Ovary (tissue), 10 donors: ENCODE measurements at places on chromosomes 5 and 9. TPM values are rescaled to one million over a fixed set of nuclear protein-coding genes. Genes with fewer than 3 reads are reported as not detected.

DNA sequence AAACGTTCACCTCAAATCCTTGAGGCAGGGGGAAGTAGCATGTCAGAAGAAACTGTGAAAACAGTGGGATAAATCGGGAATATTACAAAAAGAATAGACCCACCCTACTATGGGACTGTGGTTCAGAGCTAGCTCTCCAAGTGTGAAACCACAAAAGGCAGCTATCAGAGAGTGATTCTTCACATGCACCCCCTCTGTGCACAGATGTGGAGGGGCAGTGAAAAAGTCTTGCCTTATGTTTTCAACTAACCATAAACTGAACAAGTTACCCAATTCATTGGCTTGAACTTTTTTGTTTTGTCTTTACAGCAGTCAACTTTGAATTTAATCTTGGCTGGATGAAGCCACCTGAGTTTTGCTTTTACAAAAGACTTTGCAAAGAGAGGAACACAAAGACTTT, 98.8 kb upstream of the NR4A3 start:
- H3K36me3 ChIP-seq, result no peaks in the 10 kb centered on the region
- H3K4me1 ChIP-seq, result no peaks in the 10 kb centered on the region
- no peak overlapping the region for H3K4me3 ChIP-seq
- H3K27ac ChIP-seq, result no peak overlapping the region

The OSMR gene
- 65.2 TPM for total RNA-seq

The ENTR1 gene
- 34.1 TPM for total RNA-seq

GRCh38 chr5:14588145-14588544, 6.6 kb downstream of the OTULINL start:
- no peaks in the 10 kb centered on the region for H3K36me3 ChIP-seq
- no peaks in the 10 kb centered on the region for H3K4me1 ChIP-seq
- no peak overlapping the region for H3K27ac ChIP-seq
- H3K27me3 ChIP-seq, result no peaks in the 10 kb centered on the region
- no peak overlapping the region for H3K4me3 ChIP-seq

The HTR4 gene
- total RNA-seq, result 0.32 TPM

GRCh38 chr5:135995976-135996375, 32.8 kb upstream of the TGFBI start:
- no peak overlapping the region for H3K4me3 ChIP-seq
- DNase-seq, result no peak
- H3K27me3 ChIP-seq, result no peaks in the 10 kb centered on the region
- H3K36me3 ChIP-seq, result no peaks in the 10 kb centered on the region
- no peak overlapping the region for H3K27ac ChIP-seq

The CCL27 gene
- 0.72 TPM for total RNA-seq

The CDX1 gene
- 0.92 TPM for total RNA-seq

The EIF4E1B gene
- total RNA-seq, result not detected

DNA sequence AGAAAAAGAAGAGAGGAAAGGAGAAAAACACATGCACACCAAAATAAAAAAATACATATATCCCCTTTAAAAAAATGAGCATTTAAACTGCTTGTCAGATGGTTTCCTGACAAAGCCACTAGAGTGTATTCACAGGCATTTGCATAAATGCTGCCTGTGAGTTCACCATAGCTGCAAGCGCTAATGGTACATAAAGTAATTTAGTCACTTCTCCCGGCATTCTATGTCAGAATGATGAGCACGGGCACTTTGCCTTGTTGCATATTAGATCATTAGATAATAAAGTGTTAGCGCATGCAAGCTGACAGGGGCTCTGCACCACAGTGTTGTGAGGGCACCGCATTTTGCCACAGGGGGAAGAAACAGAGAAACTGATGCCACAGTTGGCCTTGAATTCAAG, 280.6 kb downstream of the EBF1 start:
- DNase-seq, result no peak
- peaks cover 1% of the 10 kb centered on the region for H3K4me1 ChIP-seq
- H3K36me3 ChIP-seq, result no peaks in the 10 kb centered on the region
- H3K27ac ChIP-seq, result no peak overlapping the region
- H3K4me3 ChIP-seq, result no peak overlapping the region

DNA sequence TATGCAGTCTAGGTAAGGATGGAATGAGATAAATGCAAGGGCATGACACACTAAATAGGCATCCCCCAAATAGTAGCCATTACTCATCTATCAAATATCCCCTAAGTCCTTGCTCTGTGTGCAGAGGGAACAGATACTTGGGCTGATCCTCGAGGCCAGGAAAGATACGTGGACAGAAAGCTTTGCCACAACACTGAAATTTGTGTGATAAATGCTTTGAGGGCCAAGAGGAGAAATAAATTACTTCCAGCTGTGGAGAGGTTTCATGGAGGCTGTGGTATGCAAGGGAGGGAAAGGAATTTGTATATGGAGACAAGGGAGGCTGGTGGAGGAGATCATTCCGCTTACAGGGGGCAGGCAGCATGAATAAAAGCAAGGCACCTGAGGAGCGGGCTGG, 18.5 kb downstream of the ATOX1 start:
- H3K4me1 ChIP-seq, result peaks cover 14% of the 10 kb centered on the region
- H3K36me3 ChIP-seq, result no peaks in the 10 kb centered on the region
- no peak for DNase-seq
- H3K27me3 ChIP-seq, result no peaks in the 10 kb centered on the region
- H3K27ac ChIP-seq, result peak overlapping the region; percentile 50

DNA sequence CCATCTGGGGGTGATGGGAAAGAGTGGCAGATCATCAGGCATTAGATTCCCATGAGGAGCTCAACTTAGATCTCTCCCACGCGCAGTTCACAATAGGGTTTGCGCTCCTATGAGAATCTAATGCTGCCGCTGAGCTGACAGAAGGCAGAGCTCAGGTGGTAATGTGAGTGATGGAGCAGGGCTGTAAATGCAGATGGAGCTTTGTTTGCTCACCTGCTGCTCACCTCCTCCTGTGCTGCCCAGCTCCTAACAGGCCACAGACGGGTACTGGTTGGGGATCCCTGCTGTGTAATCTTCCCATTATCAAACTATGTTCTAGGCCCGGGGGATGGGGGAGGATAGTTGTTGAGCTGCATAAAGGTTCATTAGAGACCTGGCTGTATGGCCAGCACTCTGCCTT, 58.4 kb downstream of the UGCG start:
- H3K4me1 ChIP-seq, result peaks cover 2% of the 10 kb centered on the region
- DNase-seq, result no peak
- no peaks in the 10 kb centered on the region for H3K27me3 ChIP-seq
- no peak overlapping the region for H3K27ac ChIP-seq
- H3K36me3 ChIP-seq, result no peaks in the 10 kb centered on the region

The FGF18 gene
- 0.79 TPM for total RNA-seq

- no peaks in the 10 kb centered on the region for H3K36me3 ChIP-seq
- H3K4me1 ChIP-seq, result peaks cover 3% of the 10 kb centered on the region
- no peaks in the 10 kb centered on the region for H3K27me3 ChIP-seq
- peak overlapping the region; percentile 62 for H3K27ac ChIP-seq
These were observed 1.6 kb upstream of the ZNF608 start for GRCh38 chr5:124747791-124748686.

- no peak overlapping the region for H3K27ac ChIP-seq
- no peak for DNase-seq
- no peak overlapping the region for H3K4me3 ChIP-seq
- no peaks in the 10 kb centered on the region for H3K4me1 ChIP-seq
These were observed 213.4 kb upstream of the ADAMTSL1 start for GRCh38 chr9:18260521-18260920.

DNA sequence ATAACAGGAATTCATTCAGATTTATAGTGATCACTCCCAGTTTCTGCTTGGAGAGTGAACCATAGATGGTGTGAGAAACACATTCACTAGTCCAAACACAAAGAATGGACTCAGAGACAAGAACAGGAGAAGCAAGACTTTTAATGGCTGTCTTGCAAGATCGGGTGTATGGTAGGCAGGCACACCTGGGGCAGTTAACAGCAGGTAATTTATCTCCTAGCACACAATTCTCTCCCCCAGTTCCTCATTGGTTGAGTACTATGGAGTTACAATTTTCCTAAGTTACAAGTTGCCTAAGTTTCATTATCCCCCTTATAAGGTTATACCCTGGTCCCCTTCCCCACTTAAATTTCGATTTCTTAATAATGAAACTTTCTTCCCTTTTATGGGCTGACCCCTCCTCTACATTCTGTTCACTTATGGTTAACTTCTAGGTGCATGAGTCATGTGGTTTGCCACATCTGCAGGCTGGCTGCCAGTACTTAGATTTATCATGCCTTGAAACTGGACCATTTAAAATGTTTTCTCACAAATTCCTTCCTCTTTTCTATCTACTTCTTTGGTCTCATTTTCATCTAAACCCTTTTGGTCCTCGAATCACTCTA, 623.3 kb downstream of the HINT1 start:
- H3K27me3 ChIP-seq, result no peaks in the 10 kb centered on the region
- no peak for DNase-seq
- no peak overlapping the region for H3K4me3 ChIP-seq

DNA sequence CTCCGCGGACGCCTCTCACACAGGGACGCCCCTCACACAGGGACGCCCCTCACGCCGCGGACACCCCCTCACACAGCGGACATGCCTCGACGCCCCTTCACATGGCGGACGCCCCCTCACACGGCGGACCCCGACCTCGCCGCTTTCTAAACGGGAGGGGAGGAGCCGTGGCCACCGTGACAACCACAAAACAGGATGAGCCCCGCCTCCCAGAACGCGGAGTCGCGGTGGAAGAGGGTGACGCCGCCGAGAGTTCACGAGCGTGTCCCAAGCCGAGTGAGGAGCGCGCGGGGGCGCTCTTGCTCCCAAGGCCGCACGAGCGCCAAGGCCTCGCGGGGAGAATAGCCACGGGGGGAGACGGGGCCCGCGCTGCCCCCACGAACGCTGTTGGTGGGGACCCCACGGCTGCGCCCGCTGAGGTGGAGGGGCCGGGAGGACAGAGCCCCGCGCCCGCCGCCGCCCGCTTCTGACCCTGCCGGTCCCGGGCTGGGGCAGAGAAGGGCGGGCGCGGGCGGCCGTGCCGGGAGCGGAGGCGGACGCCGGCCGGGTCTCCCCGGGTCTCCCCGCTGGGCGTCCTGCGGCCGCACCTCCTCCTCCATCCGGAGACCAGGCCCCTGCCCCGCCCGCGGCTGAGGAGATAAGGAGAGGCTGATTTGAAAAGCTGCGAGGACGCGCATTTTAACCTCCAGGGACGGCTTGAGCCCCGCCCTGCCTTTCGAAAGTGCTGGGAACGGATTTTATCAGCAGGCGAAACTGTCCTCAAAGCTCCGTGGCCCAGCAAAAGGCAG, 3.9 kb upstream of the NKD2 start:
- H3K4me3 ChIP-seq, result peak overlapping the region; percentile 39
- no peaks in the 10 kb centered on the region for H3K36me3 ChIP-seq
- peak; percentile 66 for DNase-seq
- H3K27me3 ChIP-seq, result no peaks in the 10 kb centered on the region
- no peak overlapping the region for H3K27ac ChIP-seq
- peaks cover 6% of the 10 kb centered on the region for H3K4me1 ChIP-seq

DNA sequence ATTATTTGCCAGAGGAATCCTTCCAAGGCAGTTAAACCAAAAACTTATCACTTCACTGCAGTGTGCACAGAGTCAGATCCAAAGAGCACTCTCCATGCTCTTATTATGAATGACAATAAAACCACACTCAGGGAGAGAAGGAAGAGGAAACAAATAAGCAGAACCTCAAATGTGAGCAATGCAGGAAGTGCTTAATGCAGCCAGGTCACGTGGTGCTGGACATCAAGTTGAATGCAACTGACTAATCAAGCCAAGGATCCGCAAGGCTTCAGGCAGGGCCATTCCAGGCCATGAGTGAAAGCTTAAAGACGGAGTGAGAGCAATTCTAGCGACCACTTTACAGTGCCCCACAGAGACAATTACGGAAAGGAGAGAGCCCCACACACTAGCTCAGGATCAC, 230.4 kb upstream of the PUM3 start:
- H3K4me1 ChIP-seq, result no peaks in the 10 kb centered on the region
- DNase-seq, result no peak
- H3K36me3 ChIP-seq, result no peaks in the 10 kb centered on the region
- H3K27me3 ChIP-seq, result no peaks in the 10 kb centered on the region
- no peak overlapping the region for H3K27ac ChIP-seq
- no peak overlapping the region for H3K4me3 ChIP-seq

- DNase-seq, result no peak
- H3K4me1 ChIP-seq, result no peaks in the 10 kb centered on the region
These were observed 207.9 kb upstream of the EFNA5 start for GRCh38 chr5:107878661-107879060.

DNA sequence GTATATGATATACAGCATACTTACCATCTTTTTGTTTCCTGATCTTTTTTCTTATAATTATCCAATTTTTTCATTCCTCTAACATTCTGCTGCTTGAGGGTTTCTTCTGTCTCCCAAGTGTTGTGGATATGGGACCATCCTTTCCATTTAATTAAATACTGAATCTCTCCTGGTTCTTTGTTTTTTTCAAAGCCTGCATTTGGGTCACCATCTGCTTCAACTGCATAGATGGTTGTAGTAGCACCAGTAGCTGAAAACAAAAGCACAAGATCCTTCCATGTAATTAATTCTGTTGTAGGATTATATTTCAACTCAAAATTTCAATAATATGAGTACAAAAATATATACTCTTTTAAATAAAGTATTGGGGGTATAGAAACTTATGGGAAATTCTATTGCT, 29.4 kb downstream of the CHD1 start:
- no peak overlapping the region for H3K27ac ChIP-seq
- DNase-seq, result no peak
- no peaks in the 10 kb centered on the region for H3K27me3 ChIP-seq
- H3K36me3 ChIP-seq, result no peaks in the 10 kb centered on the region
- no peak overlapping the region for H3K4me3 ChIP-seq

DNA sequence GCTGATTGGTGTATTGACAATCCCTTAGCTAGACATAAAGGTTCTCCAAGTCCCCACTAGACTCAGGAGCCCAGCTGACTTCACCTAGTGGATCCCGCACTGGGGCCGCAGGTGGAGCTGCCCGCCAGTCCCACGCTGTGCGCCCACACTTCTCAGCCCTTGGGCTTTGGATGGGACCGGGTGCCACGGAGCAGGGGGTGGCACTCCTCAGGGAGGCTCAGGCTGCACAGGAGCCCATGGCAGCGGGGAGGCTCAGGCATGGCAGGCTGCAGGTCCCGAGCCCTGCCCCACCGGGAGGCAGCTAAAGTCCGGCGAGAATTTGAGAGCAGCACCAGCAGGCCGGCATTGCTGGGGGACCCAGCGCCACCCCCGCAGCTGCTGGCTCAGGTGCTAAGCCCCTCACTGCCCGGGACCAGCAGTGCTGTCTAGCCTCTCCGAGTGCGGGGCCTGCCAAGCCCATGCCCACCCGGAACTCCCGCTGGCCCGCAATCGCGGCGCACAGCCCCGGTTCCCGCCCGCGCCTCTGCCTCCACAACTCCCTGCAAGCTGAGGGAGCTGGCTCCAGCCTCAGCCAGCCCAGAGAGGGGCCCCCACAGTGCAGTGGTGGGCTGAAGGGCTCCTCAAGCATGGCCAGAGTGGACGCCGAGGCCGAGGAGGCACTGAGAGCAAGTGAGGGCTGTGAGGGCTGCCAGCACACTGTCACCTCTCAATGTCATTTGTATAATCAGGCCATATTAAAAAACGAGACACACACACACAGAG, 437.2 kb downstream of the CSNK1G3 start:
- no peaks in the 10 kb centered on the region for H3K27me3 ChIP-seq
- H3K27ac ChIP-seq, result no peak overlapping the region
- DNase-seq, result no peak
- H3K36me3 ChIP-seq, result no peaks in the 10 kb centered on the region

GRCh38 chr9:137986268-137987099, 108.9 kb downstream of the CACNA1B start:
- H3K27ac ChIP-seq, result no peak overlapping the region
- H3K27me3 ChIP-seq, result no peaks in the 10 kb centered on the region
- H3K4me1 ChIP-seq, result no peaks in the 10 kb centered on the region
- DNase-seq, result no peak

- DNase-seq, result no peak
- no peak overlapping the region for H3K27ac ChIP-seq
- no peaks in the 10 kb centered on the region for H3K4me1 ChIP-seq
- no peaks in the 10 kb centered on the region for H3K27me3 ChIP-seq
These were observed 200.1 kb downstream of the EPB41L4A start for GRCh38 chr5:112219000-112219399.
